Lower leg skin (tissue), 4 donors: ENCODE measurements at places on chromosomes 13 and 19. TPM values are rescaled to one million over a fixed set of nuclear protein-coding genes. Genes with fewer than 3 reads are reported as not detected.

Gene LILRB2
- 0.93 TPM for total RNA-seq

DNA sequence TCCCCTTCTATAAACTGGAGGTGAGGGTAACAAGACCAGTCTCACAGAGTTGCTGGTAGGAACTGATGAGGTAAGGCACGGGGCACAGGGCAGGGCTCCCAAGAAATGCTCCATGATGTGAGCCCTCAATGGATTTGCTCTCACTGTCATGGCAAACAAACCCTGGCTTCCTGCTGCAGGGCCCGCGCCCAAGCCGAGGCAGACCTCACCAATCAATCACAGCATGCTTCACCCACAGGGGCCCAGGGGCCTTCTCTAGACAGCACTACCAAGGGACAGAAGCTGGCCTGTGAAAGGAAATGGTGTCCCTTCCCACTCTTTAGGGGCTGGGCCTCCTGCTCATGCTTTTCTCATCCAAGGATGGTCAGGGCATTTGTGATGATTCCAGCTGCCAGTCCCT, 25.9 kb upstream of the PLA2G4C start:
- no peak for DNase-seq

DNA sequence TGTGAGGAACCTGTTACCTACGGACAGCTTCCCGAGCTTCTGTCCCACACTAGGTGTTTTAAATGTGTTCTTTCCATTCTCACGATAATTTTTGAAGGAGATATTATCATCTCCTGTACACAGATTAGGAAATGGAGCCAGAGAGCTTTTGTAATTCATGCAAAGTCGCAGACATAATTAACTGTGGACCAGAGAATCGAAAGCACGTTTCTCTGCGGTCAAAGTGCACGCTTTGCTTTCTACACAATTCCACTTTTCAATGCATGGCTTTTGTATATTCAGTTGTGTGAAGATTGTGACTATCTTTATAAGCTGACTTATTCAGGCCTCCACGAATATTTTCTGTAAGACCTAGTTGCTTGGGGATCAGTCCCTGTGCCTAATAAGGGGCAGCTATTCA, 81.7 kb upstream of the SLC10A2 start:
- no peak for DNase-seq

- no peak for DNase-seq
Observed at GRCh38 chr19:41869374-41869955, 7.6 kb upstream of the CD79A start.

DNA sequence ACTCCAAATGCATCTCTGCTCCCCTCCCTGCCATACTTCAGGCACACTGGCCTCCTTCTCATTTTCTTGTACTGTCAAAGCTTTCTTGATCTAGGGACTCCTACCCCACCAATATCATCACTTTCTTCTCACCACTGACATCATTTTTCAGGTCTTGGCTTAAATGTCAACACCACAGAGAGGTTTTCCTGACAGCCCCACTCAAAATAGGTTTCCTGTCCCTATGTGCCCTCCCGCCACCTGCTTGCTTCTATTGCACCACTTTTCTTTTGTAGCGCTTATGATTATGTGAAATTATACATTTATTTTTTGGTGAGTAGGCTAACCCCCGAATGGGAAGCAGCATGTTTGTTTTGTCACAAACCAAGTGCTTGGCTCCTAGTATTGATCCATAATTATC, 164.6 kb downstream of the NDFIP2 start:
- DNase-seq: no peak

DNA sequence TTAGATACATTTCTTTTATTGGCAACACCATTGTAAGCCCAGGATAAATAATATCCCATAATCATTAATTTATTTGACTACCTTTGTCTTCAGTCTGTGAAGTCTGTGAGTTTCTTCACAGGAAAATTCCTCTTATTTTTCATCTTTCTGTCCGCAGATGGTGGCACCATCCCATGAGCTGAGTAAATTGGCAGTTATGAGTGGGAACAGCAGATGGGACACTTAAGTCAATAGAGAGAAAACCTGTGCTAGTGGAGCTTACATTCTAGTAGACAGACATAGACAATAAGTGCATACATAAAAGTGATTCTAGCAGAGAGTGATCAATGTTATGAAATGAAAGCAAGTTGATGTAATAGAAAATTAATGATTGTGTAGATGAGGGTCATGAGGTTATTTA, 638.2 kb upstream of the MIR17HG start:
- no peak for DNase-seq

DNA sequence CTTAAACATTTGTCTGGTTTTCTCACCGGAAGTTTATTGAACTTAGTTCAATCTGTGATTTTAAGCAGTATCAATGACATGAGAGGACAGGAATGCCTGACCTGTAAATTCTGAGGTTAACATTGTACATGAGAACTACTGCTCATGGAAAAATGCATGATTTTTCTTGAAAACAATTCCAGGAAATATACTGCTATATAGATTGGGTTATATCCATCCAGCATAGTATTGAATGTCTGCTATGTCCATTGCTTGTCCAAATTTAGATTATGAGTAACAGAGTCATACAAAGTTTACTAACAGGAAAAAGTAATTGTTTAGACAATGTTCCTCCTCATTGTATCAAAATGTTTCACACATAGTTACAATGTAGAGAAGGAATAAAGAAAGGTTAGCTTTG, 606.8 kb downstream of the DACH1 start:
- DNase-seq: no peak

Gene PTGER1
- 0.62 TPM for total RNA-seq

Gene TTC9B
- total RNA-seq: not detected

GRCh38 chr19:31970027-31970461, 375.4 kb upstream of the ZNF507 start:
- no peak for DNase-seq

Gene CCL25
- 0.81 TPM for total RNA-seq

DNA sequence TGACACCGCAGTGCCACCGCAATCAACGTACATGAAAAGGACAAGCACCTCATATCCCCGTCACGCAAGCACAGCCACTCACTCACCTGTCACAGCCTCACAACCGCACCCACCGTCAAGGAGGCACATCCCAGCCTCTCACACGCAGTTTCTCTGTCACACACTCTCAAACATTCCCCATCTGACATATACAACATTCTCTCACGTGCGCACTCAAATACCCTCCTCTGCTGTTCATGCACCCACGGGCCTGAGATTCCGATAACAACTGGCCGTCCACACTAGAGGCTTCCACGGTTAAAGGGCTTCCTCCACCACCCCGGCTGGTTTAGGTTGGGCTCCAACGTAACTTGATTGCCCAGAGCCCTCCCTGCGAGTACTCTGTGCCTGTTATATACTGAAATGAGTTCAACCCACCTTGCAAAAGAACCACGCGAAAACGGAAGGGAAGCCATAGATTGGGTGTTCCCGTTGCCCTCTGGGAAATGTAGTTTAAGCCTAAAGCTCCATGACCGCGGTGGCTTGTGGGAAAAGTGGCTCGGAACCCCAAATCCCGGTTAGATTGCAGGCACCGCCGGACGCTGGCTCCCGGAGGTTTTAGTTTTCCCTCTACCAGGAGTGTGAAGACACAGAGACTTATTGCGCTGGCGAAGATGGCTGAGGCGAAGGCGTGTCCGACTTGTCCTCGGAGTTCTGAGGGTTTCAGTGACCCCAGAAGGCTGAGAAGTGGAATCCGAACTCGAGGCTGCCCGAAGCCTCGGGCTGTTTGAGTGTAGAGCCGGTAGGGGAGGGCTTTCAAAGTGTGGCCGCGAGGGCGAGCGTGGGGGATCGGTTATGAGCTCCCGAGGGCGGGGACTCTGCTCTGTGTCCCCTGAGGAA, at the start of gene ZNF573:
TSS of gene ZNF573 (minus strand) at position 460 of the 879 bp plus-strand sequence. CDS start 5,857 bp downstream, outside the sequence.
- DNase-seq: peak; percentile 89

DNA sequence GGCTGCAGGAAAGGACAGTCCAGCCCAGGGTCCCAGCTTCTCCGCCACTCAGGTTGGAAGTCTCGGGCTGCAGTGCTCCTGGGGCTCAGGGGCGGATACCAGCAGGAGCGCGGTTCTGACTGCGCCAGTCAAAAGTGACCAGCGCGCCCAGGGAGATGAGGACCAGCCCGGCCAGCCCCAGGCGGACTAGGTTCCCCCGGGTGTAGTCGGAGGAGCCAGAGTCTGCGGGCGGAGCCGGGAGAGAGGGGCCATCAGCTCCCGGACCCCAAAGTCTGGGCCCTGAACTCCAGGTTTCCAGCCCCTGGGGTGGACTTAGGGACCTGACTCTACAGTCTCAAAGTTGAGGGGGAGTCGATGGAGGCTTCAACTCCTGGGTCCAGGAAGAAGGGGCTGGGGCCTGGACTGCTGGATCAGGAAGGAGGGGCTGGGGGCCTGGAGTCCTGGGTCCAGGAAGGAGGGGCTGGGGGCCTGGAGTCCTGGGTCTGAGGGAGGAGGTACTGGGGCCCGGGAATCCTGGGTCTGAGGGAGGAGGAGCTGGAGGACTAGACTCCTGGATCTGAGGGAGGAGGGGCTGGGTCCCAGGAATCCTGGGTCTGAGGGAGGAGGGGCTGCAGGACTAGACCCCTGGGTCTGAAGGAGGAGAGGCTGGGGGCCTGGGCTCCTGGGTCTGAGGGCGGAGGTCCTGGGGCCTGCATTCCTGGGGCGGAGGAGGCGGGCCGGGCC, 5.3 kb downstream of the OSCAR start:
- DNase-seq: no peak

- no peak for DNase-seq
Observed at GRCh38 chr13:97921176-97921816, 32.2 kb upstream of the IPO5 start.

GRCh38 chr13:36101157-36101556, 30.0 kb downstream of the DCLK1 start:
- no peak for DNase-seq

Gene SIGLEC8
- 0.27 TPM for total RNA-seq

GRCh38 chr19:6610934-6611852, 20.2 kb upstream of the CD70 start:
- peak; percentile 31 for DNase-seq

DNA sequence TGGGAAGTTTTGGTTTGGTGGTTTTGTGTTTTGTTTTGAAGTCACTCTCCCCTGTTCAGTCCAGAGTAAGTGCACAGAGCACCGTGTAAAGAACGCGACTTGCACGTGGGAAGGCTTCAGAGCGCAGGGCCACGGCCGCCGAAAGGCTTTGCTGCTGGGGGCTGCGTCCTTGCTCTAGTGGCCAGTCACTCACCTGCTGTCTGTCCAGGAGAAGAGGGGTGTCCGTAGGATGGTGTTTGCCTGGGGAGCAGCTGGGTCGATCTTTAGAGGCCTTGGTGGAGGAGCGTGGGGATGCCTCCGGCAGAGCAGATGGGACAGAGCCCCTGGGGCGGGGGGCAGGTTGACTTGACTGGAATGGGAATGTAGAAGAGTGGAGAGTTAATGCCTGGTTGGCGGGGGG, 116.6 kb upstream of the MCF2L start:
- no peak for DNase-seq

DNA sequence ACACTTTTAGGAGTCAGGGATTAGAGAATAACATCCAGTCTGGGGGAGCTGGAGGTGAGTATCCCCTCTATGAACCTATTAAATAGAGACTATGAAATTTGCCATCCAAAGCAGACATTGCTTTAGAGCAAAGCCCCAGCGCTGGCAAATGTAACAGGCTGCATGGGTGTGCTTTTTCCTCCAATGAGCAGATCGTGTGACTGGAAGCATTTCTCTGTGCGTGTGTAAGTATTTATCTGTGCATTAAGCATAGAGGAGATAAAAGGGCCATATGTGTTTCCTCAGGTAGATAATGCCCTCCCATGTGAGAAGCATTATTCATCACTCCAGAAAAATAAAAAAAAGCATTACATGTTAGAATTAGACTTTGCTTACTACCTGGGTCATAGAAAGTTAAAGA, 924 bp downstream of the TNFSF13B start:
- DNase-seq: no peak

- DNase-seq: peak; percentile 78
Observed at GRCh38 chr19:40150170-40150569, 41.1 kb upstream of the MAP3K10 start.

- DNase-seq: no peak
Observed at GRCh38 chr13:40520916-40521315, 145.5 kb downstream of the FOXO1 start.

DNA sequence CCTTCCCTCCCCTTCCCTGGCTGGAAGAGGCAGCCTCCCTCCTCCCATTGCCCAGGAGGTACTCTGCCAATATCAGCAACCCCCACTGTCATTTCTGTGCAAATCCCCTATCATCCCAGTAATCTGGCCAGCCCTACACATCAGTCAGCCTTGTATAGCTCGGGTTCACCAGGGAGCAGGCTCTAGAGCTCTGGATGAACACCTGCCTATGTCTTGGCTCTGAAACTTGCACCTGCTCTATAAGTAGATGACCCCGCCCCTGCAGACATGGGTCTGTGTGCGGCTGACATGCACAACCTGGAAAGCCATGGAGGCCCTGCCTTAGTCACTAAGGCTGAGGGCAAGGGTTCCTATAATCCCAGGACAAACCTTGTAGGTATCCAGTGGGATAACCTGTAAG, 1042.9 kb downstream of the UQCRFS1 start:
- DNase-seq: no peak

Gene ZNF541
- not detected for total RNA-seq

GRCh38 chr13:48448959-48449614, 36.2 kb upstream of the LPAR6 start:
- no peak for DNase-seq

GRCh38 chr19:56507446-56508289, at the start of gene ZNF471:
Gene ZNF471, plus strand, starts transcription at chr19:56507855. Its CDS starts 3,717 bp downstream, at chr19:56511572.
- DNase-seq: peak; percentile 99

- no peak for DNase-seq
Observed at GRCh38 chr19:51015691-51016267, 3.7 kb downstream of the KLK10 start.

Gene SMIM17
- total RNA-seq: not detected

Gene N4BP2L1
- total RNA-seq: 57.5 TPM

DNA sequence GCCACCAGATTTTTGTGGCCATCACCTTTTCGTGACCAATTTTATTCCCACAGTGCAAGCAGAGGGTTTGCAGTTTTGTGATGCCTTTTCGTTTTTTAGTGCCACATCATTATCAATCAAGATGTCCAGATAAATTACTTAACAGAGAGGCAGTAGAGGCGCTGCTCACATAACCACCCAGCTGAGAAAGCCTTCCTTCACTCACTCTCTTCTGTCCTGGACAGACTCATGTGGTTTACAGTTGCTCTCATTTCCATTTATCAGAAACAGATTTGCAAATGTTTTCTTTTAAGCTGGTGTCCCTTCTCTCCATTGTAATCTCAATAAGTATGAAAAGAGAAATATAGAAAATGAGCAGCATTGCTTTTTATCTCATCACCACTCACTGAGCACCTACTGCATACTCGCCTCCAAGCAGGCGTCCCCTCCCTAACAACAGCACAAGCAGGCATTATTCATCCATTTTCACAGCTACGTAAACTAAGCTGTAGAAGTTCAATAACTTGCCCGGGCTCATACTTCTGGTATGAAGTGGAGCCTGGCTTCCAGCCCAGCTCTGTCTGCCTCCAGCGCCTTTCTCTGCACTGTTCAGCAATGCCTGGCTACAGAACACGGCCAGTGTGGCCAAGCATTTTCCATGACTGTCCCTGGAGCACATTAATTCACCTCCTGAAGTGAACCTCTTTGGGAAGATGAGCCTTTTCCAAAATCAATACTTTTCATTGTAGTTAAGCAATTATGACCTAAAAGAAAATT, 34.6 kb upstream of the KATNAL1 start:
- DNase-seq: peak; percentile 96

Gene FLT3LG
- total RNA-seq: 4.4 TPM
